ENCODE measurements at places on chromosomes 5 and 9. TPM values are rescaled to one million over a fixed set of nuclear protein-coding genes. Genes with fewer than 3 reads are reported as not detected.

GRCh38 chr5:66675406-66675805 lies 79.2 kb downstream of the MAST4 start:
- no peak for DNase-seq

DNA sequence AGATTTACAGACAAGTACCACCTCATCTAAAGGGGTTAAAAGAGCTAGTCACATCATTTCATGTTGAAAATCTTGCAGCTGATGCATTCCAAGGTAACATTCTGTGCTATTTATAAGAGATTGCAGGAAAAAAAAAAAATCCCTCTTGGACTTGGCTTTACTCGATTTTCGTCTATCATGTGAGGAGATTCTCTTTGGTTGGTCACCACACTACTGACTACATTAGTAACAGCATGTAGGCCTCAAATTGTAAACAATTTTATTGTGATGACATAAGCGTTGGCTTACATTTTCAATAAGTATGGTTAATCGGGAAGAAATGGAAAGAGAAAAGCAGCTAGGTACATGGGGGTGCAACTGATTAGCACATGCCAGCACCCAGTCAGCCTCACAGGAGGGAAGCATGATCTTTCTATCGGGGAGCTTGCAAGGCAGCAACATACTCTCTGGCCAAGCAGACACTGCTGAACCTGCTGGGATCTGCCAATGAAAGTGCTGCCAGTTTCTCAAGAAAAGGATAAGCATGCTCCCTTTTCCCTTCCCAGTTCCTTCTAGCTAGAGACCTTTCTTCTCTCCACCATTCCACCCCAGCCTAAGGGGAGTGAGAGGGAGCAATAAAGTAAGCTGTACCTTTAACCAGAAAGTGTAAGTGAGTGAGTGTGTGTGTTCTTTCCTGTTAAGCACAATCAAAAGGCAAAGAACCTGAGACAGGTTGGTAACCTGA lies 7.5 kb downstream of the NREP start:
- DNase-seq = no peak

DNA sequence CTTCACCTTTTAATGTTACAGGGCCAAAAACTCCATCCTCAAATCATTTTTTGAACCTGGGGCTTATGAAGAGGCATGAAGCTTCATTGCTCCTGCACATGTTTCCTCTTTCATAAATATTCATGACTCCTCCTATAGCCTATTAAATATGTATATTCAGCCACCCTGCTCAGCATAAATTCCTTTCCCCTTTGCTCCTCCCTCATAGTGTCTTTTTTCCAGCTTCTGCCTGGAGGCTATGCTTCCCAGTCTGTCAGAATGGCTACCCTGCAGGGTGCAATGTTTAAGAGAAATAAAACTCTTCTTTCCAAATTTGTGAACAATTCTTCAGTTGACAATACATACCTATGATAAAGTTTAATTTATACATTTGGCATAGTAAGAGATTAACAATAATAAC lies 1082.9 kb upstream of the CDH18 start:
- DNase-seq = no peak

DNA sequence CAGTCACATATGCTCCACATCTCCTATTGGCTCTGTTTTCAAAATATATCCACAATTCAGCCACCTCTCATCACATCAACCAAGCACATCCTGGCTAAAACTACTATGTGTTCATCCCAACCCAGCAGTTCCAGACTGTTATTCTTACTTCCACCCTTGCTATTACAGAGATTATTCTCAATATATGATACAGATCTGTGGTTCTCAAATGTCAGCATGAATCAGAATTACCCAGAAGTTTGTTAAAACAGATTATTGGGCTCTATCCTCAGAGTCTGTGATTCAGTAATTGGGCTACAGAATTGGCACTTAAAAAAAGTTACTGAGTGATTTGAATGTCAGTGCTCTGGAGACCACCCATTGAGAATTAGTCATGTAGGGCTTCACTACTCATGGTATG lies 78.8 kb upstream of the IZUMO3 start:
- DNase-seq = no peak

DNA sequence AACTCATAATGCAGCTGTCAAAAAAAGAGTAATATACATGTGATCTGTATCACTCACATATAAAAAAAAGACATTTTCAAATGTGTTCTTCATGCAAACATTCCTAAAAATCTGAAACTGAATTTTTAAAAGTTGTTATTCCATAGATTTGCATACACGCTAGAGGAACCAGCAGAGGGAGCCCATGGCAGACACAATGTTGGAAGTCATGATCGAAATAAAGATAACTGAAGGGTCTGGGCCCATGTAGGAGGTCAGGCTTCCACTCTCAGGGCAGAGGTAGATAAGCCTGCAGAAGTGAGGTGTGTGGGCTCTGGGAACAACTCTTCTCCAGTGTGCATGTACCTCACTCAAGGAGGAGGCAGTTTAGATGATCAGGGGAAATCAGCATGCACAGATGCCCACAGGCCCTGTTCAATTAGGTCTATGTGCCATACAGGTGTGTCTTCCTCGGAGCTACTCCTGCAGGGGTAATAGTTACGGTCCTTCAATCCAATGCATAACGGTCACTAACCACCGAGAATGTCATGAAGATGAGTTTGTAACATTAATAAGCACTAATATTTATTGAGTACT lies 208.6 kb downstream of the EPB41L4A start:
- no peak for DNase-seq

- DNase-seq = peak; percentile 61
These were observed 23.4 kb upstream of the ZBTB43 start for GRCh38 chr9:126781186-126782052.

DNA sequence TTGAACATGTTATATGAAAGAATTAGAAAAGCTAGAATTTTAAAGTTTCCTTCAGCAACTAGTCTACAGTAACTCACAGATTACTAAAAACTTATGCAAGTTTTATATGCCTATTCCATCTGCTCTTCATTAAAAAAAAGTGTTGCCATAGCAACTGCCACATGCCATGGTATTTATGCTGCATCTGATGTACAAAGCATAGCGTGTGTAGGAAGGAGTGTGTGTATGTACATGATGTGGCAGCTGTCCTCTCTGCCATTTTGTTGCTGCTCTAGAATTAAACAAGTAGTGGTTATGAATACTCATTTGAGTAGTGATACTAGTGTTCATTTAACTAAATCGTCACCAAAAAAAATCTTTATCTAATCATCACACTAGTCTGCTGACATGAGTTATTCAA lies 593.5 kb downstream of the CETN3 start:
- DNase-seq = no peak

DNA sequence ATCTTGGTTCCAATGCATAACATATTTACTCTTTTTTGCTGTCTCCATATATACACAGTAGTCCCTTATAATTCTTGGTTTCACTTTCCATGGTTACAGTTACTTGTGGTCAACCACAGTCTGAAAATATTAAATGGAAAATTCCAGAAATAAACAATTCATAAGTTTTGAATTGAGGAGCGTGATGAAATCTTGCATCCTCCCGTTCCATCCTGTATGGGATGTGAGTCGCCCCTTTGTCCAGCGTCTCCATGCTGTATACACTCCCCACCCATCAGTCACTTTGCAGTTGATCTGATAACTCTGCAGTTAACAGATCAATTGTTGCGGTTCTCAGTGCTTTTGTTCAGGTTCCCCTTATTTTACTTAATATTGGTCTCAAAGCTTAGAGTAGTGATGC lies 11.5 kb upstream of the FAF2 start:
- DNase-seq = no peak

DNA sequence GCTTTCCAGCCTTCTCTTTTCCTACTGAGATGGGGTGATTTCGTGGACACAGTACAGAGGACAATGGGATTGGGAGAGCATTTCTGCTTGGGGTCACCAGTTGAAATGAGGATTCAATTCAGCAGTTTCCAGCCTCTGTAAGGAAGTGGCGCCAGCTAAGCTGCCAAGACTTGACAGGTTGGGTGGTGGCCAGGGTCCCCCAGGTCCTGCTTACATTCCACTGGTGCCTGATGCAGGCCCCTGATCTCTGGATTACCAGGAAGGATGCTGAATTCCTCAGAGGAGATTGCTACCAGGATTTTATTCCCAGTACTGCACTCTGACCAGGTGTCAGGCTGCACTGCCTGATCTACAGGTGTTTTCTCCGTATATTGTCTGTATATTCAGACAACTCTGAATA lies 119.7 kb downstream of the PSD2 start:
- no peak for DNase-seq

- no peak for DNase-seq
These were observed 49.1 kb upstream of the CDH6 start for GRCh38 chr5:31144364-31144763.

GRCh38 chr5:114305402-114306207 lies 56.3 kb upstream of the KCNN2 start:
- peak; percentile 19 for DNase-seq

OBP2B gene
- not detected for polyA plus RNA-seq

IL31RA gene
- polyA plus RNA-seq = 0.07 TPM

CD14 gene
- polyA plus RNA-seq = 9.1 TPM
